Central memory CD8-positive, alpha-beta T cell (primary cell): ENCODE measurements at places on chromosomes 3 and 15.

DNA sequence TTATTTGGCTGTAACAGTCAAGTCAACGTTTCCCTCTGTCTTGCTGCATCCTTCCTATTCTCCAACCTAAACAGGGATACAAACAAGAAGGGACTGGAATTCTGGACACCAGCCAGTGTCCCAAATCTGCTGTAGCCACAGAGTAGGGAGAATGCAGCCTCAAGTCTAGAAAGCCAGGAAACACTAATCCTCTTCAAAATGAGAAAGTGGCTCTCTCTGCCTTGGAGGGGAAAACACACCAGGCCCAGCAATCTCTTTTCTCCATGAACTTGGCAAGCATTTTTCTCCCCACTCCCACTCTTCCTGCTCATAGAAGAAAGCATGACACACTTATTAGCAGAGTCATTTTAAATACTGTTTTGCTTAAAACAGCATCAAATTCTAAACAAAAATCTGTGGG lies 781.7 kb downstream of the SQOR start:
- H3K27ac ChIP-seq = no peak overlapping the region
- H3K36me3 ChIP-seq = no peaks in the 10 kb centered on the region
- no peaks in the 10 kb centered on the region for H3K4me1 ChIP-seq
- no peak for DNase-seq
- no peak overlapping the region for H3K4me3 ChIP-seq

GRCh38 chr3:99295836-99296235 lies 342.6 kb upstream of the COL8A1 start:
- no peaks in the 10 kb centered on the region for H3K4me1 ChIP-seq
- no peak overlapping the region for H3K27ac ChIP-seq
- no peaks in the 10 kb centered on the region for H3K36me3 ChIP-seq
- no peaks in the 10 kb centered on the region for H3K27me3 ChIP-seq
- H3K4me3 ChIP-seq = no peak overlapping the region

DNA sequence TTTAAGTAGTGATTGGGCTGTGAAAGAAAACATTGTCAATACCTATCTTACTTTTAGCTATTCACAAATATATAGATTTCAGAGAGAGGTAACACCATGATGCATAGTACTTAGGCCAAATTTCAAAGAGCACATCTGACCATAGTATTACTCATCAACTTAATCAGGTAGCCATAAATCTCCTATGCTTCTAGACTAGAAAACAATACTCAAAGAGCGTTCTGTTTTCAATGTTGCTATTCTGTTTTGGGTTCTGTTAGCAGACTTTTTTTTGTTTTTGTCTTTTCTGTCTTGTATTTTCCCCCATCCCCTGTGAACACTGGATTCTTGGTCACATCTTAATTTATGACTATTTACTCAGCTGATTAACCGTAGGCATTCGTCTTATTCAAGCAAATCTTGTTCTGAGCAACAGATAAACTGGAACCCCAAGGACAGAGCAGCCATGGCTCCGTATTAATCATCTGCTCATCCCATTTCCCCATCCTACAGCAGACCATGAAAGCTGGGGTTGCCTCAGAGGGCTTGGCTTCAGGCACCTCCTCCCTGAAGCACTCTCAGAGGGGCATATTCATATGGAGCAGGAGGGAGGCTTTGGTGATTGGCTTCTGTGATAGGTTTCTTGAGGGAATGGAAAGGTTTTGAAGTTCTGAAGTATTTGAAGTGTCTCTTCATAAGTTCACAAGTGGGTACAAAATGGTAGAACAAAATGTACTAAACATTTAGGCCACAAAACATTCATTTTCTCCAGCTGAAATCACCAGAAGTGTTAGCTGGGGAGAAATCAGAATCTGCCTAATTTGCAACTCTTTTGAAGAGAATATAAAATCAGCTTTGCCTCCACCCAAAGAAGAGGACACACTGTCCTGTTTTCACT lies 105.3 kb downstream of the TNIK start:
- no peaks in the 10 kb centered on the region for H3K27me3 ChIP-seq
- H3K4me3 ChIP-seq = no peak overlapping the region
- DNase-seq = no peak
- H3K36me3 ChIP-seq = peaks cover 3% of the 10 kb centered on the region
- peak overlapping the region; percentile 66 for H3K27ac ChIP-seq

GRCh38 chr3:98731720-98732285 lies 31.3 kb upstream of the ST3GAL6 start:
- H3K4me1 ChIP-seq = peaks cover 6% of the 10 kb centered on the region
- no peak for DNase-seq
- no peaks in the 10 kb centered on the region for H3K36me3 ChIP-seq
- peak overlapping the region; percentile 53 for H3K4me3 ChIP-seq
- peaks cover 82% of the 10 kb centered on the region for H3K27me3 ChIP-seq

GRCh38 chr3:132417695-132418411 lies 551 bp downstream of the DNAJC13 start:
- H3K27ac ChIP-seq = peak overlapping the region; percentile 94
- peaks cover 29% of the 10 kb centered on the region for H3K4me1 ChIP-seq
- peaks cover 12% of the 10 kb centered on the region for H3K36me3 ChIP-seq
- DNase-seq = no peak
- H3K27me3 ChIP-seq = no peaks in the 10 kb centered on the region
- H3K4me3 ChIP-seq = peak overlapping the region; percentile 100

- H3K27ac ChIP-seq = no peak overlapping the region
- DNase-seq = no peak
- no peaks in the 10 kb centered on the region for H3K36me3 ChIP-seq
Measured at GRCh38 chr15:47301481-47301880, 415.8 kb upstream of the SEMA6D start.

- DNase-seq = no peak
- H3K4me3 ChIP-seq = no peak overlapping the region
- H3K27me3 ChIP-seq = no peaks in the 10 kb centered on the region
- no peak overlapping the region for H3K27ac ChIP-seq
Measured at GRCh38 chr15:70133296-70133695, 35.6 kb upstream of the TLE3 start.

DNA sequence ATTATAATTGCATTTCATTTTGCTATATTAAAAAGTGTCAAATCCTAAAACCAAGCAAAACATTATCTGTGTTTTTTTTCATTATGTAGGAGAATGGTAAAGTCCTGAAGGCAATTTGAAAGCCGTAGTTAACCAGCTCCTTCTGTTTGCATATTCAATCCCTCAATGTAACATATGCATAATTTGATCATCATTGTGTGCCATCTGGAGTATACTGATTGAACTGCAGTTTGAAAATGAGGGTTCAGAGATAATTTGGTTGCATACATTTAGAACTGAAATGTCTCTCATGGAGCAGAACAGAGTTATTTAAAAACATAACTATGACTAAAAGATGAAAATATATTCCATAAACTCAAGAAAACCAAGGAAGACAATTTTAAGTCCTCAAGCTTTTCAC lies 518.6 kb downstream of the GBE1 start:
- no peak overlapping the region for H3K4me3 ChIP-seq
- no peak for DNase-seq
- H3K27me3 ChIP-seq = no peaks in the 10 kb centered on the region
- no peaks in the 10 kb centered on the region for H3K36me3 ChIP-seq
